ENCODE measurements at places on chromosomes 3 and 15.

GRCh38 chr15:35305946-35306345 lies 220.9 kb upstream of the NANOGP8 start:
- peak; percentile 40 for DNase-seq

DNA sequence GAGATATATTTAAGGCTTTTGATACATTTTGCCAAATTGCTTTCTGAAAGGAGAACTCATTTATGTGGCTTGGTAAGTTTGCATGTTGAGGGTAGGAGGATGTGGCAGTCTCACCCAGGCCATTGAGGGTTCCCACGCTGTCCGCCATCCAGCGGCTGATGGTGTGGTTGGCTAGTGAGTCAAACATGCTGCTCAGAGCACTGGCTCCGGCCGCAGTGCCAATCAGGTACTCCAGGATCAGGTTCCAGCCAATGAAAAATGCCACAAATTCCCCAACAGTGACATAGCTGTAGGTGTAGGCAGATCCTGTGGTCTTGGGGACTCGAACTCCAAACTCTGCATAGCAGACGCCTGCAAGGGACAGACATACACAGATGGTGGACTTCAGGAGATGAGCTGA lies 82.3 kb downstream of the CLDN11 start:
- no peak for DNase-seq

DNA sequence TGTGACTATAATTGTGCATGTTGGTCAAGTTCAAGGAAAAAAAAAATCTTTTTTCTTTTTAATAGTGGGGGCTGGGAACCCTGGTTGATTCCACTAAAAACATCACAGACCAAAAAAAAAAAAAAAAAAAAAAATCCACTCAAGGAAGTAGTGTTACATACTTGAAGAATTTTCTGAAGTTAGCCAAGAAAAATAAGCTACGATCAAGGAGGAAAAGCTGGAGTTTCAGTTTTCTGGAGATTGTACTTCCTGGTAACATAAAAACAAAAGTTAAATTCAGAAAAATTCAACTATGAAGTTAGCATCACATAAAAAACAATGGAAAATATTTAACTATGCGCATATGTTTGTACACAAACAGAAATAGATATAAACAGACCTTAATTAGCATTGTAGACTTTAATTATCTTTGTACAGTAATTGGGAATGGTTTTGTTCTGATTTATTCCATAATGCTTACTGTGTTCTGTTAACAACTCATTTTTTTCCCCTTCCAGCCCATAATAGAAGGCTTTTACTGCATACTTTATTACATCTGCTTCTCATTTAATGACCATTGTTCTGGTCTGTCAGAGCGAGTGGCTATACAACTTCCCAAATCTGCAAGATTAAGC lies 194.3 kb downstream of the RORA start:
- no peak for DNase-seq

- peak; percentile 99 for DNase-seq
Observed at GRCh38 chr3:44886561-44886960, 12.2 kb downstream of the TGM4 start.

DNA sequence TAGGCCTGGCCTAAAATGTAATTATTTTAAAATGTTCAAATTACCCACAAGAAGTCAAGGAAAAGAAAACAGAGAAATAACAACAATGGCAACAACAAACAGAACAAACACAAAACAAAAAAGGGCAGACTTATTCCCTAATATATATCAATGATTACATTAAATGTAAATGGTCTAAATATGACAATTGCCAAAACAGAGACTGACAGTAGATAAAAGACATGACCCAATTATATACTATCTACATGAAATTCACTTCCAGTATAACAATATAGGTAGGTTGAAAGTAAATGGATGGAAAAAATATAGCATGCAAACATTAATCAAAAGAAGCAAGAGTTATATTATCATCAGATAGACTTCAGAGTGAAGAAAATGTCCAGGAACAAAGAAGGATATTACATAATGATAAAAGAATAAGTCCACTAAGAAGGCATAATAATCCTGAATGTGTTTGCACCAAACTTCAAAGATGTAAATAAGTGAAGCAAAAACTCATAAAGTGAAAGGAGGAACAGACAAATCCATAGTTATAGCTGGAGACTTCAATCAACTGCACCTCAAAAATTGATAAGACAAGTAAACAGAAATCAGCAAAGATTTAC lies 6.5 kb downstream of the SEC22C start:
- no peak for DNase-seq

GRCh38 chr3:13257666-13258065 lies 162.5 kb downstream of the NUP210 start:
- no peak for DNase-seq

DNA sequence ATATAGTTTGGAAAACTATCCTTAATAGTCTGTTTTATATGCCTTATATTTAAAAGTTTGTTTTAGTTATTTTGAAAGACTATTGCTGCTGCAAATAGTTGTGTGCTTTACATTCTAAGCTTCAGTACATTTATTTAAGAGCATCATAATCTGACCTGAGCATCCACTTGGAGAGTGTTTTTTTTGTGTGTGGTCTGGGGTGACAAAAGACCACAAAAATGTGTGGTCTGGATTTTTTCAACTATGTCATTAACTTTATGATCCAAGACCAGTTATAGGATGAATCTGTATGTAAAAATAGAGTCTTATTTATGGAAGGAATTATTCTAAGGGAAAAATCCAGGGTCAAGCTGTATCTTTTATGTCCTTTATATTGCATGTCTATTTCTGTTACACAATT lies 77.4 kb downstream of the SLTM start:
- DNase-seq = no peak

DNA sequence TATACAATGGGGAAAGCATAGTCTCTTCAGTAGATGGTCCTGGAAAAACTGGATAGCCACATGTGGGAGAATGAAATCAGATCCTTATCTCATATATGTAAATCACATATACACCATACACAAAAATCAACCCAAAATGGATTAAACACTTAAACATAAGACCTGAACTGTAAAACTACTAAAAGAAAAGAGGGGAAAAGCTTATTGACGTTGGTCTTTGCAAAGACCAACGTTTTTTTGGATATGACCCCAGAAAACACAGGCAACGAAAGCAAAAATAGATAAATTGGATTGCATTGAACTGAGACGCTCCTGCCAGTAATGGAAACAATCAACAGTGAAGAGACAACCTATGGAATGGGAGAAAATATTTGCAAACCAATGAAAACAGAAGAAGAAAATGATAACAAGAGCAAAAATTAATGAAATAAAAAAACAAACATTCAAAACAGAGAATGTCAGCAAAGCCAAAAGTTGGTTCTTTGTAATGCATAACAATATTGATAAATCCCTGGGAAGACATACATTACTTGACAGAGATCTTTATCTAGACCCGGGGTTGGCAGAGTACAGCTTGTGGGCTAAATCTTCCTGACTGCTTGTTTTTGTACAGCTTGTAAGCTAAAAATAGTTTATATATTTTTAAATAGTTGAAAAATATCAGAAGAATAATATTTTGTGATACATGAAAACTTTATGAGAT lies 86.9 kb downstream of the NEO1 start:
- no peak for DNase-seq

- no peak for DNase-seq
Observed at GRCh38 chr3:144105542-144105941, 133.9 kb downstream of the DIPK2A start.

All from bronchial epithelial cell (primary cell).